ENCODE measurements at places on chromosomes 5 and 9.
A peak's percentile ranks its signal among the peaks of the same experiment; 100 is the strongest.

DNA sequence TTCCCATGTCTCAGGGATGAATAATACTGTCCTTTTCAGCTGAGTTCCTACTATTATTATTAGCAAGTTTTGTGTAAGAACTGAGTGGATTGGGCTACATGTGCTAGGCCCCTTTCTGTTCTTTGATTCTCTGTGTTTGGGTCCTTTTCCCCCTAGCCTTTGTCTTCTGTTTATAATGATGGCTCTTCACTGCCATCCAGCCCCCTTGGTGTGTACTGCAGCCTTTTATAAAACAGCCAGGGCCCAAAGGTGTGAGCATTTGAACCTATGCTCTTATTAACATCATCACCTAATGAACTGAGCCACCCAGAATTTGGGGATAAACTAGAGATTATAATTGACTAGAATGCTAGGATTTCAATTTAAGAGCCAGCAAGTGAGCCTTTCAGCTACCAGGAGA, 52.6 kb downstream of the PLAC8L1 start:
- peak; percentile 14 for DNase-seq

- DNase-seq = no peak
Measured at GRCh38 chr5:143758015-143758414, 53.9 kb upstream of the HMHB1 start.

DNA sequence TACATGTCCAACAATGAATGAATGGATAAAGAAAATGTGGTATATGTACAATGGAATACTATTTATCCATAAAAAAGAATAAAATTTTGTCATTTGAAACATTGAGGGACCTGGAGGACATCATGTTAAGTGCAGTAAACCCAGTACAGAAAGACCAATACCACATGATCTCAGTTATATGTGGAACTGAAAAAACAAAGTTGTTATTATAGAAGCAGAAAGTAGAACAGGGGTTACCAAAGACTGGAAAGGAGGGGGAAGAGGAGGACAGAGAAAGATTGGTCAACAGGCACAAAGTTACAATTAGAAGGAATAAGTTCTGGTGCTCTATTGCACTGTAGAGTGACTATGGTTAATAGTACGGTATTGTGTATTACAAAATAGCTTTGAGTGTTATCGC, 233.8 kb downstream of the SEMA6A start:
- no peak for DNase-seq

GRCh38 chr5:136032564-136032963, 3.8 kb downstream of the TGFBI start:
- no peak for DNase-seq

DNA sequence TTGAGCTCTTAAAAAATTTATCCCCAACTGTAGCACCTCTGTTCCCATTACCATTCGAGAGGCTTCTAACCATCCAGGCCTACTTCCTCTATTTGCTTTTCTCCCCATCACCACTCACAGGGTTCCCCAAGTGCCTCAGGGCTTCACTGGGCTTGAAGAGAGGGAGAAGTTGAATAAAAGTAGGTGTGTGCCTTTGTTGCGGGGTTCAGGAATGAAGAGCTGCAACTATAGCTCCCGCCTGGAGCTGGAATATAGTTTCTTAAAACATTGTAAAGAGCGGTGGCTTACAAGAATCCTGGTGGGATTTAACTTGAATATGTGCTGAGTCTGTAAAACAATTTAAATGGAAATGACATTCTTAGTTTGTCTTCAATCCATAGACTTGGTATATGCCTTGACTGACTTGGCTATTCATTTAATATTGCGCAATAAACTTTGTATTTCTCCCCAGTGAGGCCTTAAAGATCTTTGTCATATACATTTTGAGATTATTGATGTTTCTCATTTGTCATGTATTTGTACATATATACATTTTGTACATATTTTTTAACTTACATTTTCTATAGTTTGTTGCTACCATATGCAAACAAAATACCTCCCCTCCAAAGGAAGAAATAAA, 7.2 kb downstream of the ENTREP1 start:
- no peak for DNase-seq
